ENCODE measurements at places on chromosomes 5 and 9. TPM values are rescaled to one million over a fixed set of nuclear protein-coding genes. Genes with fewer than 3 reads are reported as not detected.

Gene PKN3
- 1.8 TPM for total RNA-seq

Gene POU5F2
- 1.5 TPM for total RNA-seq

Gene DMXL1
- total RNA-seq = 38.6 TPM

Gene CRHBP
- not detected for total RNA-seq

Gene SKP1
- 115 TPM for total RNA-seq

Gene ARID3C
- under 0.01 TPM for total RNA-seq

Gene ROR2
- total RNA-seq = 0.78 TPM

Gene TGFBI
- total RNA-seq = 386 TPM

Gene ADGRD2
- not detected for total RNA-seq

Gene SPATA31E1
- 0.59 TPM for total RNA-seq

Gene TAF11L5
- total RNA-seq = not detected

Gene ANKRD33B
- total RNA-seq = 5.9 TPM

Gene IFNA2
- not detected for total RNA-seq

Gene INSL4
- not detected for total RNA-seq

Gene USP20
- 7.0 TPM for total RNA-seq

Gene HRCT1
- 1.8 TPM for total RNA-seq

Gene FAM78A
- total RNA-seq = 0.59 TPM

Gene C5orf52
- total RNA-seq = not detected

Gene PCDHB3
- 0.20 TPM for total RNA-seq

Gene IL3
- total RNA-seq = not detected

Gene CYLC2
- not detected for total RNA-seq

Gene PCDHB8
- total RNA-seq = under 0.01 TPM

Gene PCDHA6
- under 0.01 TPM for total RNA-seq

Gene GOLGA1
- 7.3 TPM for total RNA-seq

Gene EPB41L4A
- total RNA-seq = 4.8 TPM

Gene DDX4
- not detected for total RNA-seq

Gene GFI1B
- not detected for total RNA-seq

Gene MAMDC4
- total RNA-seq = 0.73 TPM

Gene ZNF354C
- 6.6 TPM for total RNA-seq

Gene PCDHGA3
- total RNA-seq = 1.2 TPM

Gene HOMER1
- 5.5 TPM for total RNA-seq

Gene BOD1
- 51.1 TPM for total RNA-seq

Gene SMC5
- total RNA-seq = 29.9 TPM

Gene TMEM174
- not detected for total RNA-seq

Gene LIX1
- total RNA-seq = not detected

Gene MEF2C
- 4.4 TPM for total RNA-seq

Gene CYSRT1
- 0.37 TPM for total RNA-seq

Gene TRIM14
- 6.3 TPM for total RNA-seq

Gene FBXL7
- total RNA-seq = 5.7 TPM

Gene ZNF474
- total RNA-seq = under 0.01 TPM

Measured in subcutaneous preadipocyte (primary cell).